WTC11 (cell line): ENCODE measurements at places on chromosomes 12 and 14. TPM values are rescaled to one million over a fixed set of nuclear protein-coding genes. Genes with fewer than 3 reads are reported as not detected.

DNA sequence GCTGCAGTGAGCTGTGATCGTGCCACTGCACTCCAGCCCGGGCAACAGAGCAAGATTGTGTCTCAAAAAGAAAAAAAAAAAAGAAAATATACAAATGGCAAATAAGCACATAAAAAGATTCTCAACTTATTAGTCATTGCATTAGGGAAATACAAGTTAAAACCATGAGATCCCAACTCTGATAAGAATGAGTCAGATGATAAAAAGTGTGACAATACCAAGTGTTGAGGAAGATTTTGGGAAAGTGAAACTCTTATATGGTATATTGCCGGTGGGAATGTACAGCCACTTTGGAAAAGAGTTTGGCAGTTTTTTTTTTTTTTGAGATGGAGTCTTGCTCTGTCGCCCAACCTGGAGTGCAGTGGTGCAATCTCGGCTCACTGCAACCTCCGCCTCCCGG is 7.6 kb upstream of the PRPF40B start:
- no peak for DNase-seq
- H3K36me3 ChIP-seq: no peaks in the 10 kb centered on the region
- no peak overlapping the region for H3K27ac ChIP-seq
- H3K4me1 ChIP-seq: peaks cover 22% of the 10 kb centered on the region
- peaks cover 4% of the 10 kb centered on the region; the same call in 1 of the 2 replicates for H3K27me3 ChIP-seq

DNA sequence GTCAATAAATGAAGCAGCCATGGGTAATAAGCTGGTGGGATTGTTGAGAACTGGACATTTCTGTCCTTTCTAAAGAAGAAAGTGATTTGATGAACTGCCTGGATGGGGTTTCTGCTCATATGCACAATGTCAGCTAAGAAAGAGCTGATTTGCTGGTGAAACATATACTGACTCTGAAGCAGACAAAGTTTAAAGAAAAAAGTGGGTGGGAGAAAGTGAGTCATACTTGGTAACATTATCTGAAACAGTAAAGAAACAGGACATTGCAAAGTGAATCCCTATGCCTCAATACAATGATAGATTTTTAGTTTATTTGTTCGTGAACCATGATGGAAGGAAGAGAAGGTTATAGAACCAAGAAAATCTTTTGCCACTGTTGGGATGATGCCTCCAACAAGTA is 95.6 kb upstream of the DNM1L start:
- no peak for DNase-seq
- H3K4me3 ChIP-seq: no peak overlapping the region
- no peaks in the 10 kb centered on the region for H3K27me3 ChIP-seq
- H3K36me3 ChIP-seq: peaks cover 21% of the 10 kb centered on the region
- H3K4me1 ChIP-seq: peaks cover 19% of the 10 kb centered on the region
- peak overlapping the region; percentile 50 for H3K27ac ChIP-seq

The YAF2 gene
- total RNA-seq: 2.3 to 3.3 TPM (median 2.4 TPM) in 3 replicates

The LRP1-AS gene
- total RNA-seq: not detected in 3 replicates

The CLEC1B gene
- not detected in 3 replicates for total RNA-seq

The DLK1 gene
- 3.0 to 3.3 TPM (median 3.1 TPM) in 3 replicates for total RNA-seq

DNA sequence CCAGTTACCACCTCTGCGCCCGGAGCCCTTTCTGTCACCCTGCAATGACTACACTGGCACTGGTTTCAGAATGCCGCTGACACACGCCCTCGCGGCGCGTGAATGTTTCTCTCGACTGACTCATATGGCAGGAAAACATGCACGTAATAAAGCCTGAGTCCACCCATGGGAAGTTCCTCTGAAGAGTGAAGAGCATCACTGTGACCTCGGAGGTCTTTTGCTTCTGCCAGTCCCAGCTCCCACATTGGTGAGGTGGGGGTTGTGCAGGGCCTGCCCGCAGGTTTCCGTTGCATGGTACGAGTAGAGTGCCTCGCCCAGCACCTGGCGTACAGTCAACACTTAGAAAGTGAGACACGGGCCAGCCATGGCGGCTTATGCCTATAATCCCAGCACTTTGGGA is 11.1 kb upstream of the SLC6A12 start:
- no peak overlapping the region for H3K4me3 ChIP-seq
- H3K36me3 ChIP-seq: no peaks in the 10 kb centered on the region
- DNase-seq: no peak
- H3K4me1 ChIP-seq: peaks cover 13% of the 10 kb centered on the region
- H3K27ac ChIP-seq: no peak overlapping the region

- no peaks in the 10 kb centered on the region for H3K4me1 ChIP-seq
- no peak overlapping the region for H3K27ac ChIP-seq
- no peaks in the 10 kb centered on the region for H3K27me3 ChIP-seq
- no peak for DNase-seq
- H3K4me3 ChIP-seq: no peak overlapping the region
- peaks cover 8% of the 10 kb centered on the region; the same call in 1 of the 2 replicates for H3K36me3 ChIP-seq
Measured at GRCh38 chr14:72968316-72968715, 42.1 kb downstream of the DCAF4 start.

DNA sequence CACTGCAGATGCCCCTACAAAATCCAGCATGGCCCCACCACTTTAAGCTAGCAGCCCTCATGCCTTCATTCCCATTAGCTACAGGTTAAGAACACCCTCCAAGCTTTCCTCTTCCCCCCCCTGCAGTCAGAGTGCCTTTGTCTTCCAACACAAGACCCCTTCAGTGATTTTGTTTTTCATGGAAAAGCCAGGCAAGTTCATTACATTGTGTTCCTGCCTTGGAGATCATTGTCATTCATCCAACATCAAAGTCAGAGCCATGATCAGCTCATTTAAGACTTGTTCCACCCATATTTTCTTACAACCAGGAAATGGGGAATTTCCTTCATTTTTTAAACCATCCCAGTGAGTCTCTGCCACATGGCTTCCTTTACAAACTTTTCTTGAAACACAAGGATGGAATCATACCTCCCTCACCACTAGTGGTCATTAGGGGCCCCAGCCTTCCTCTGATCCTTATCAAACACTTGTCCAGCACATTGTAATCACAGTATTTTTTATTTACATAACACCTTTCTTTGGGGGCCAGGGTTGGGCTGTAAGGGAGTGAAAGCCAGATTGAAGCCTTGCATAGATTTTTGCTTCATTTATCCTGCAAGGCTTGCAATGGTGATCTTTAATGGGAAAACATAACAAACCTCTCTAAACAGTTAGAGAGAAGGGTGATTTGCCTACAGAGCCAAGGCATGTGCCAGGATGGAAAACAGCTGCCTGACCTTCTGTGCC is 765.3 kb downstream of the MED13L start:
- peaks cover 42% of the 10 kb centered on the region for H3K4me1 ChIP-seq
- no peak overlapping the region for H3K4me3 ChIP-seq
- H3K27ac ChIP-seq: no peak overlapping the region; the same call in 1 of the 2 replicates
- DNase-seq: no peak
- H3K27me3 ChIP-seq: peaks cover 74% of the 10 kb centered on the region

- no peak for DNase-seq
- H3K4me1 ChIP-seq: peaks cover 10% of the 10 kb centered on the region
- no peak overlapping the region for H3K27ac ChIP-seq
- H3K27me3 ChIP-seq: no peaks in the 10 kb centered on the region
- H3K4me3 ChIP-seq: no peak overlapping the region
- no peaks in the 10 kb centered on the region for H3K36me3 ChIP-seq
Measured at GRCh38 chr12:120886199-120887018, 17.7 kb downstream of the SPPL3 start.

GRCh38 chr12:120376009-120376408 is 7.0 kb upstream of the MSI1 start:
- H3K4me3 ChIP-seq: no peak overlapping the region
- no peaks in the 10 kb centered on the region for H3K36me3 ChIP-seq
- H3K4me1 ChIP-seq: peaks cover 38% of the 10 kb centered on the region
- H3K27ac ChIP-seq: no peak overlapping the region
- peaks cover 25% of the 10 kb centered on the region for H3K27me3 ChIP-seq

DNA sequence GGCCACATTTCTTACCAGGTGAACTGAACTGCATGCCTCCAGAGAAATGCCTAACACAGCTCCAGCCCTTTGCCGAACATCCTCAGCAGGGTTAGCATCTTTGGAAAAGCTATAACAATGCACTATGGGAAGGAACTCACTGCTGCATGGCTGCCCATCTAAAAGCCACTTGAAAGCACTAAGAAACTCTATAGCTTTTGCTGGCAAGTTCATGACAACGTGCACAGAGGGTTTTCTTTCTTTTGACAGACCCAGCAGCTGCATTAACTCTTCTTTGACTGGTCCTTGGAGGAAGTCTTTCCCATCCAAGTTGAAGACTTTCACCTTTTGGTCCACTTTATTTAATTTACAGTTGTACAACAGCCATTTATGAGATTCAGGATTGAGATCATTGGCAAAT is 5.3 kb downstream of the TRMT5 start:
- no peak for DNase-seq
- peak overlapping the region; percentile 41 for H3K27ac ChIP-seq
- H3K4me1 ChIP-seq: peaks cover 12% of the 10 kb centered on the region
- H3K36me3 ChIP-seq: peaks cover 28% of the 10 kb centered on the region
- no peak overlapping the region for H3K4me3 ChIP-seq

The NOVA1 gene
- total RNA-seq: 11.6 to 14.6 TPM (median 13.6 TPM) in 3 replicates

The RPS6KA5 gene
- total RNA-seq: 3.7 to 5.3 TPM (median 5.2 TPM) in 3 replicates

DNA sequence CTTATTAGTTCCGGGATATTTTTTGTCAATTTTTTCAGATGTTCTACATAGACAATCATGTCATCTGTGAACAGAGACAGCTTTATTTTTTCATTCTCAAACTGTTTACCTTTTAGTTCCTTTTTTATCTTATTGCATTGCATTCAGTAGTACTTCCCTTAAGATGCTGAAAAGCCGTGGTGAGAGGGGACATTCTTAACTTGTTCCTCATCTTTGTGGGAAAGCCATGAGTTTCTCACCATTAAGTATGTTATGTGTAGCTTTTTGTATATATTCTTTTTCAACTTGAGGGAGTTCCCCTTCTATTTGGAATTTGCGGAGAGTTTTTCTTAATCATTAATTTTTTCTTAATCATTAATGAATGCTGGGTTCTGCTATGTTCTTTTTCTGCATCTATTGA is 1727.1 kb upstream of the SEL1L start:
- H3K27me3 ChIP-seq: no peaks in the 10 kb centered on the region
- H3K27ac ChIP-seq: no peak overlapping the region
- no peak for DNase-seq
- H3K4me3 ChIP-seq: no peak overlapping the region
- no peaks in the 10 kb centered on the region for H3K4me1 ChIP-seq

- no peak overlapping the region for H3K27ac ChIP-seq
- H3K36me3 ChIP-seq: no peaks in the 10 kb centered on the region
- no peak for DNase-seq
- no peaks in the 10 kb centered on the region for H3K27me3 ChIP-seq
- peaks cover 16% of the 10 kb centered on the region for H3K4me1 ChIP-seq
Measured at GRCh38 chr12:60230056-60230455, 634.2 kb downstream of the SLC16A7 start.

- no peaks in the 10 kb centered on the region for H3K36me3 ChIP-seq
- H3K27ac ChIP-seq: no peak overlapping the region
- peak; percentile 25 for DNase-seq
- H3K27me3 ChIP-seq: peaks cover 3% of the 10 kb centered on the region; the same call in 1 of the 2 replicates
- H3K4me3 ChIP-seq: no peak overlapping the region
Measured at GRCh38 chr14:70887737-70888499, 19.3 kb upstream of the PCNX1 start.

DNA sequence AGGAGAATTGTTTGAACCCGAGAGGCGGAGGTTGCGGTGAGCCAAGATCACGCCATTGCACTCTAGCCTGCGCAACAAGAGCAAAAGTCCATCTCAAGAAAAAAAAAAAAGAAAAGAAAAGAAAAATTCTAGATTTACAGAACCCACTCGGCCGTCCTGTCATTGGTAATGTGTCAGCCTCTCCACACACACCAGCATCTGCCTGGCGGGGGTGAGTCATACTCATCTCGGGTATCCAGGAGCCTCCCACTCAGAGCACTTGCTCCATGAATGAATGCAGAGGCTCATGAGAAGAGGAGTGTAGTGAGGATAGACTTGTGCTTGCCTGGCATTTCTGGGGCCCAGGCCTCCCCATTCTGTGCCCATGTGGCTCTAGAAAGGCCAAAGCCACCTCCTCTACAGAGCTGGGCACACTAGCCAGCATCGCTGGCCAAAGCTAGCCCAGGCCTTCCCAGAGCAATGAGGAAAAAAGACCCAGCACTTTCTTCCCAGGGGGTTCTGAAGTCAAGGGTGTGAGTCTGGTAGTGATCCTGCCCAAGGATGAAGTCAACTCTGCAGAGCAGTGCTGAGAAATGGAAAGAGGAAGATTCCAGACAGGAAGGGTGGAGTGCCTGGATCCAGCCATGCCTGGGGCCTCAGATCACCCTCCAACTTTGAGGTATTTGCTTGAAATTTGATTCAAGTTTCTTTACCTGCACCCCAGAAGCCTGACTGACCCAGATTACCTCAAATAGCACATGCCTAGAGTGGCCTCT is 31.2 kb upstream of the KLC1 start:
- H3K4me3 ChIP-seq: no peak overlapping the region
- peaks cover 14% of the 10 kb centered on the region for H3K4me1 ChIP-seq
- no peaks in the 10 kb centered on the region for H3K36me3 ChIP-seq
- no peak overlapping the region for H3K27ac ChIP-seq
- H3K27me3 ChIP-seq: no peaks in the 10 kb centered on the region

- H3K36me3 ChIP-seq: peaks cover 4% of the 10 kb centered on the region
- peaks cover 15% of the 10 kb centered on the region for H3K27me3 ChIP-seq
- H3K27ac ChIP-seq: no peak overlapping the region
- peaks cover 32% of the 10 kb centered on the region for H3K4me1 ChIP-seq
Measured at GRCh38 chr12:13530966-13531365, 334.4 kb downstream of the EMP1 start.

GRCh38 chr14:75521415-75522199 is 662 bp upstream of the BATF start:
- DNase-seq: no peak
- no peak overlapping the region for H3K27ac ChIP-seq
- H3K27me3 ChIP-seq: no peaks in the 10 kb centered on the region; the same call in none of the 2 replicates
- H3K4me3 ChIP-seq: no peak overlapping the region
- peaks cover 8% of the 10 kb centered on the region for H3K4me1 ChIP-seq
- no peaks in the 10 kb centered on the region for H3K36me3 ChIP-seq

The IPO8 gene
- 41.2 to 44.8 TPM (median 43.1 TPM) in 3 replicates for total RNA-seq

DNA sequence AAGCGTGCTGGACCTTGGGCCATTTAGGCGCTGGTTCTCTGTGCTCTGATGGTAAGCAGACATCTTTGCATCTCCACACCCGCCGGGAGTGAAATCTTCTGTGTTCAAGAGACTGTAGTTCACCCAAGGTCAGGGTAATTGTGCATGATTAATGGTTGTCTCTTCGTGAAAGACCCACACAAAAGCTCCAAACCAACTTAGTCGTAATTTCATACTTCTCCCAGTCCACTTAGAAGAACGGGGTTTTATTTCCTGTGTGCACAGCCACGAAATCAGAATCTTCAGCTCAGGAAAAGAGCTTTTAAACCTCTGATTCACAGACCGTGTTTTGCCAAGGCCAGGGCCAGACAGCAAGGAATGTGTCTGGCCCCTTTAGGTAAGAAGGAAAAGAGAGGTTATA is 640.9 kb downstream of the MED13L start:
- no peak overlapping the region for H3K4me3 ChIP-seq
- H3K27ac ChIP-seq: no peak overlapping the region
- no peaks in the 10 kb centered on the region for H3K27me3 ChIP-seq
- peaks cover 2% of the 10 kb centered on the region; the same call in 1 of the 2 replicates for H3K4me1 ChIP-seq

The ABCD2 gene
- 0.05 TPM in 2 of 3 replicates, not detected in the other for total RNA-seq

- H3K4me1 ChIP-seq: peaks cover 62% of the 10 kb centered on the region
- peak overlapping the region; percentile 84 for H3K4me3 ChIP-seq
- no peaks in the 10 kb centered on the region for H3K36me3 ChIP-seq
- peaks cover 70% of the 10 kb centered on the region for H3K27me3 ChIP-seq
Measured at GRCh38 chr12:57242329-57242690, 8.7 kb downstream of the STAC3 start.
